ENCODE measurements at places on chromosomes 16 and 17.

DNA sequence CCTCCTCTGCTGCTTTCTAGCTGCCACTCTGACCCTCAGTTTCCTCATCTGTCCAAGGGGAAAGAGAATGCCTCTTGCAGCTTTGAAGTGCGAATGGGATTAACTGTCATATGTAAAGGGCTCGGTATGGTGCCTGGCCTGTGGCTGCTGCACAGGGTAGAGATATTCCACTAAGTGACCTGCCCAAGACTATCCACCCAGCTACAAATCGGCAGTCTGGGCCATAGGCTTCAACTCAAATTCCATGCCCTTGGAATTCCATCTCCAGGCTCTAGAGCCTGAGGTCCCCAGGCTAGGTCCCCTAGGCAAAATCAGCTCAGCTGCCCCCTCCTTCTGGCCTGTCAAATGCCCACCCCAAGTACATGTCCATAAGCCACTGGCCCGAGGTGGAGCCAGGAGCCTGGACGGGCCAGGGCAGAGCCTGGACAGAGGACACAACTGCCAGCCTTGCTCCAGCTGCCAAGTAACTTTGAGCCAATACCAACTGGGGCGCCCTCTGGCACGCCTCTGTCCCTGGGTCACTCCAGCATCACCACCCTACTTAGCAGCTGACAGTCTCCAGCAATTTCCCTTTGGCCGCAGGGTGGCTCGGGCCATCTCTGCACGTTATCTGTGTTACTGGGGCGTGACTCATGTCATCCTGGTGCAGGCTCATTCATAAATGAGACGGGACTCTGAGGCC lies 57.2 kb downstream of the SDK2 start:
- DNase-seq = no peak

DNA sequence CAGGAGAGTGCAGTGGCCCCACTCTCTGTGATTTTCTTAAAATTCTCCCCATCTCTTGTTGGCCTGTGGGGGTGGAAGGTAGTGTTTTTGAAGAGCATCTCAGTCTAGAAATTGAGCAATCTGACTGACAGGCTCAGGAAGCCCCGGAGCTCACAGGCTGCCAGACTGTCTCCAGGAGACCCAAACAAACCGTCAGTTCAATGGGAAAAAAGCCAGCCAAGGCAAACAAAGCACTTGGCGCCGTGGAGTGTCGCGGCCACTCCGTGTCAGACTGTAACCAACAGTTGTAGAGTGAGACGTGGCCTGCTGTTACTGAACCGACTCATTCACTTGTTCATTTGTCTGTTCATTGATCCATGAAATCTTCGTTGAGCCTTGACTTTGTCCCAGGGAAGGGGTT lies 33.7 kb downstream of the RGS9 start:
- DNase-seq = no peak

DNA sequence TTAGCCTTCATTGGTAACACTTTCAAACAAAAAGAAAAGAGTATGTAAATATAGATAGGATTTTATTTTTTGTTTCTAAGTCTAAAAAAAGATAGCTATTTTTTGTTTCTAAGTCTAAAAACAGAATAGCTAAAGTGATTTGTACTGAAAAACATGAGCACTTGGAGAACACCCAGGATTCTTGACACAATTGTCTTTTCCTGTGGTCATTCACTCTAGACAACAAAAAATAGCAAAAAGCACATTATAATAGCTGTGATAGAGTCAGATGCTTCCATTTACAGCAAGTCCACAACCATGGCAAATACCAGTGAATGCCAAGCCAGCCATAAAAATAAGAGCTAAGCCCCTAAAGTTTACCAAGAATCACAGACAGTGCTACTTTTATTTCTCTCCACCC lies 36.7 kb downstream of the SKAP1 start:
- DNase-seq = no peak

- DNase-seq = no peak
Measured at GRCh38 chr16:86086471-86086870, 187.5 kb downstream of the IRF8 start.

DNA sequence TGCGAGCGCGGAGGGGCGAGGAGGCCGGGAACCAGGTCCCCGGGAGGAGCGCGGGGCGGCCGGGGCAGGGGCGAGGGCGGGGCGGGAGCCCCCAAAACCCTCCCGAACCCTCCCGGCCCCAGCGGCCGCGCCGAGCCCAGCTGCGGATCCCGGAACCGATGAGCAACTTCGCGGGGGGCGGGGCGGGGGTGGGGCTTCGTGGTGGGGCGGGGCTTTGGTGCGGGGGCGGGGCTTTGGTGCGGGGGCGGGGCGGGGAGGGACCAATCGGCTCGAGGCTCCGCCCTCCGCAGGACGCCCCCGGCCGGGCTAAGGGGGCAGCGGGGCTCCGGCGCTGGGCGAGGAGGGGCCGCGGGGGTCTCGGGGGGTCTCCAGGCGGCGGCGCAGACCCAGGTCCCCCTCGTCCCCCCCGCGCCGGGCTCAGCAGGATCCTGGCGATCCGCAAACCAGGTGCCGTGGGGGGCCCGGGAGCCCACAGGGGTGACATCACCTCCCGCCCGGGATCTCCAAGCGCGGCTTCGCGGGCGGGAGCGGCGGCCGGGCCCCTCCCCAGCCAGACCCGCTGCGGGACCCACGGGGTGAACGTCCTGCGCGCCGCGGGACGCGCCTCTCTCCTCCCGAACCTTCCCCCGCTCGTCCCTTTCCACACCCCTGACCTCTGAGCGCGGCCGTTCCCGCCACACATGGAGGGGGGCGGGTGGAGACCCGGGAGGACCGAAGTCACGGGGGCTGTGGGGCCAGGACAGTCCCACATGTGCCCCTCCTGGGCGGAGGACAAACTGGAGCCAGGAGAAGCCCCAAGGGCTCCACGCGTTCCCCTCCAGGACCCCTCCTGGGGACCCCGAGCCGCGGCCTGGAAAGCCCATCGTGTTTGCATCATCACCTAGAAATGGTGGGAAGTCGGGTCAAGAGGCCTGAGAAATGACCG lies at the start of gene ABR:
Gene ABR (minus strand): TSS at position 164 of the 925 bp plus-strand sequence. CDS start 254 bp downstream, outside the sequence.
- peak; percentile 70 for DNase-seq

- DNase-seq = no peak
Measured at GRCh38 chr16:59170099-59170712, 436.1 kb upstream of the GOT2 start.

- DNase-seq = no peak
Measured at GRCh38 chr16:83966153-83966696, 1.8 kb upstream of the NECAB2 start.

DNA sequence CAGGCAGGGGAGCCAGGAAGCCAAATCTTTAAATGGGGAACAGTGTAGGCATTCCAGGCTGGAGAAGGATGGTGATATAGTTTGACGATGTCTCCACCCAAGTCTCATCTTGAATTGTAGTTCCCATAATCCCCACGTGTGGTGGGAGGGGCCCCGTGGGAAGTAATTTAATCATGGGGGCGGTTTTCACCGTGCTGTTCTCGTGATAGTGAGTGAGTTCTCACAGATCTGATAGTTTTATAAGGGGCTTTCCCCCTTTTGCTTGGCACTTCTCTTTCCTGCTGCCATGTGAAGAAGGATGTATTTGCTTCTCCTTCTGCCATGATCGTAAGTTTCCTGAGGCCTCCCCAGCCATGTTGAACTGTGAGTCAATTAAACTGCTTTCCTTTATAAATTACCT lies 28.8 kb downstream of the GINS3 start:
- peak; percentile 80 for DNase-seq

- no peak for DNase-seq
Measured at GRCh38 chr17:41896726-41897125, 22.0 kb downstream of the ACLY start.

DNA sequence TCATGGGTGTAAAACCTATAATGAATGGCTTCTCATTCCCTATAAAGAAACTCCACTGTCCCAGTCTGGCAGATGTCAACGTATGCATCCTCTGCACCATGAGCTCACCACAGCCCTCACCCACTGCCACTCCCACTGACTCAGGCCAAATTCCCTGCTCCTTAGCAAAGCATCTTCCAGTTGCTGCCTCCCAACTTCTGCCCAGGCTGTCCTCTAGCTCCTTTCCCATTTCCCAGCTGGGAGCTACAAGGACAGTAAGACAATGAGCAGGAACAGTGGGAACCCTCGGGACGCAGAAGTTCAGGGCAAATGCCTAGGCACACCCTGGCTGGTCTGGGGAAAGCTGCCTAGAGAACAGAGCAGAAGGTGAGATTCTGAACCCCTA lies 9.1 kb upstream of the THAP11 start:
- DNase-seq = peak; percentile 60

GRCh38 chr17:82674656-82675475 lies 23.6 kb downstream of the RAB40B start:
- DNase-seq = no peak

- no peak for DNase-seq
Measured at GRCh38 chr17:48432820-48433775, 3.1 kb upstream of the SKAP1 start.

DNA sequence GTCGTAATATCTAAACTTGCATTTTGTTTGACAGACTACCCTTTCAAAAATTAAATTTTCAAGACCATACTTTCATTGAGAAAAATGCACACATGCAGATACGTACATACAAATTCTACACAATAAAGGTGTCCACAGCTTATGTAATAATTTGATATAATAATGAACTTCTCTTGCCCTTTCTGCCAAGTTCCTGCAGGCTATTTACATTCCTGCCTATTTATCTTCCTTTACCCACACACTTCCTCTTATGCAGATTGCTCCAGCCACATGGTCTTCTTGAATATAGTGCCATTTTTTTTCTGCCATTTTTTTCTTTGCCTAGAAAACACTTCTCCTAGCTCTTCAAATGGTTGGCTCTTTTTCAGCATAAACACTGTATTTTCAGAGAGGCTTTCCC lies 826.9 kb upstream of the CDH8 start:
- no peak for DNase-seq

DNA sequence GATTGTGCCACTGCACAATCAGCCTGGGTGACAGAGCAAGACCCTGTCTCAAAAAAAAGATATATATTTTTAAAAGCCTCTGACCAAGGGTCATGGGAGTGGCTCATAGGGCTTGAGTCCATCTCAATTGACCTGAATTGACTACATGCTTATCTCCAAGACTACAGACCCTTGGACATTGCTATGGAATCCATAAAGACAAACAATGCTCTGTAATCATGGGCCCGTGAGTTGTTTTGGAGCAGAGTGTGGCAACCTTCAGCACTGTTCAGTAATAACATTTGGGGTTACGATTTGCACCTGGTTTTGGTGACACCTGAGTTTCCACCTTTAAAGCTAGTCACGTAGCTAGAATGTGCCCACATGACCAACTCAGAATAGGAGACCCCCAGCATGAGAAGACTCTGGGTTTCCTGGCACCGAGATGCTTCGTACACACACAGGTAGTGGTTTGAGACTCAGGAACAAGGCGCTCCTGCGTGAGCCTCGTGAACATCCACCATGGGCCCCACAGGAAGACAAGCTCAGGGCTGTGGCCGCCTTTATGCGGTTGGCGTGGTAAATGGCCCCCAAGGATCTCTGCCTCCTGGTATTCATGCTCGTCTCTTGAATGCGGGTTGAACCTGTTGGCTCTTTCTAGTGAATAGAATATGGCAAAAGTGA lies 66.6 kb upstream of the RPH3AL start:
- no peak for DNase-seq

GRCh38 chr16:728131-728889 lies 1.4 kb downstream of the HAGHL start:
- DNase-seq = peak; percentile 49

DNA sequence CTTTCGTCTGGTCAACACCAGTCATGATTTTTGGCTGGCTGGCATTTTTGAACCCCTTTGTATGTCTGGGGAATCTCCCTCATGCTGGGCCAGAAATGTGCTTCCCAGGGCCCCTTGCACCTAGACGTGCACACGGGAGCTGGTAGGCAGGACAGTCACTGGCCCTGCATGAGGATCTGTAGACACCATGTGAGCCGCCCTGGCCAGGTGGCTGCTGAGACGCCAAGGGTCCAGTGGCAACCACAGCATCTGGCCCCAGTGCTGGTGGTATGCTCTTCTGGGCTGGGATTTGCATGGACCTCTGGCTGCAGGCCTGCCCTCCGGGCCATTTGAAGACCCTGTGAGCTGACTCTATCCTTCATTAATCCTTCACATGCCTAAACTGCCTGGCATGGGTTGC lies 67.5 kb downstream of the NT5M start:
- DNase-seq = no peak

- DNase-seq = no peak
Measured at GRCh38 chr17:45104029-45104428, 28.3 kb downstream of the PLCD3 start.

DNA sequence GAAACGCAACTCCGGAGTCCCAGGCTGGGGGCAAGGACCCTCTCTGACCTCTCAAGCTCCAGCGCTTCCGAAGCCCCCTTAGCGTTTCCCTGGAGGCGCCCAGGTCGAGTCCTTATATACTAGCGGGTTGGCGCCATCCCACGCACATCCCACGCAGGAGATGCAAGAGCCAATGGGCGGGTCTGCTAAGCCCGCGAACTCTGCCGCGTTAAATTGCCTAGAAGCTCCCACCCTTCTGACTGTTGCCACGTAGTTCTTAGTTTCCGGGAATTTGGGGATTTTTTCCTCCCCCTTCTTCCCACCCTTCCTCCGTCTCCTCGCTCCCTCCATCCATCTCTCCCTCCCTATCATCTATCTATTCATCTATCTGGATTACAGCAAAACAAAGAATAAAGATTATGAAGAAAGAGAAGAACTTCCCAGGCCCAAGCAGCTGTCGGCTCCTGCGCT lies at the start of gene SLFN11:
Gene SLFN11 (minus strand): TSS at position 88 of the 450 bp plus-strand sequence. CDS start 9,814 bp downstream, outside the sequence.
- peak; percentile 94 for DNase-seq

DNA sequence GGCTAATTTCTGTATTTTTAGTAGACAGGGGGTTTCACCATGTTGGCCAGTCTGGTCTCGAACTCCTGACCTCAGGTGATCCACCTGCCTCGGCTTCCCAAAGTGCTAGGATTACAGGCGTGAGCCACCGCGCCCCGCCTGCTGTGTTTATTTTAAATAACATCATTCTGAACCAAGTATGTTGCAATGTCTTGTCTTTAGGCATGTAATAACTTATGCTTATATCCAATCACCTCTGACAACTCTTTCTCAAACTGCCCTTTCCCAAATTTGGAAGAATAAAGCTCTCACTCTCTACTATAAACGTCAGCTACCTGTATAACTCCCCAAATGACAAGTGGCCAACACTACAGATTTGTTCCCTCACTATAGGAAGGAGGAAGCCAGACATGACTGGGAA lies 103.1 kb upstream of the FA2H start:
- DNase-seq = no peak

- no peak for DNase-seq
Measured at GRCh38 chr17:34874478-34874877, 86.8 kb downstream of the CCT6B start.

DNA sequence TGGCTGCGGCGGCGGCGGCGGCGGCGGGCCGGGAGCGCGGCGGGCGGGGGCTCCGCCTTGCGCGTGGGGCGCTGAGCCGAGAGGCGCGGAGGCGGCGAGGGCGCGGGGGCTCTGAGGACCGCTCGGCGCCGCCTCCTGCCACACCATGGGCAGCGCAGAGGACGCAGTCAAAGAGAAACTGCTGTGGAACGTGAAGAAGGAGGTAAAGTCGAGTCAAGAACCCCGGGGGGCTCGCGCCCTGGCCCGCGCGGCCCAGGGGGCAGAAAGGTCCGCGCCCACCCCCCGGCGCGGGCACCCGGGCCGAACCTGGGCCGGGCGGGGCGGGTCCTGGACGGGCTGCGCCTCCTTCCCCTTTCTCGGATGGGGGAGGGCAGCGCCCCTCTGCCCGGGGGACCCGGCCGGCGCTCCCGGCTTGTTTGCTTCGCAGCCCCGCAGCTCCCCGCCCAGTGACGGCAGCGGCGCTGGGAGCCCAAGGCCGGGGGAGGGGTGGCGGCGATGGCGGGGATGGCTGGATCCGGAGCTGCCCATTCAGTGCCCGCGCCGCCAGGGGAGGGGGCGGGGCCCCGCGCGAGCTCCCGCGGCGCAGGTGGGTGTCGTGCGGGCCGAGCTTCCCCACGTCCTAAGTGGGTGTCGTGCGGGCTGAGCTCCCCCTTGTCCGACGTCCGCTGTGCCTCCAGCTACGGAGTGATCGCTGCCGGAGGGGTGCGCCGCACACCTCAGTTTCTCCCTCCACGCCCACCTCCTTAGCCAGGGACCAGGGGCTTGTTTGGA lies 428 bp downstream of the SGSM2 start:
- DNase-seq = peak; percentile 63
